Kidney glomerular epithelial cell (primary cell): ENCODE measurements at places on chromosomes 16 and 17.

GRCh38 chr17:82751171-82751570 is 694 bp upstream of the TBCD start:
- no peak for DNase-seq

- DNase-seq: no peak
These were observed 37.2 kb downstream of the GSE1 start for GRCh38 chr16:85650135-85650843.

GRCh38 chr17:13337151-13337550 is 264.6 kb downstream of the HS3ST3A1 start:
- no peak for DNase-seq

GRCh38 chr17:75806822-75807500 is 22.4 kb downstream of the UNK start:
- no peak for DNase-seq

- no peak for DNase-seq
These were observed 74.0 kb downstream of the MRM3 start for GRCh38 chr17:856149-856548.

DNA sequence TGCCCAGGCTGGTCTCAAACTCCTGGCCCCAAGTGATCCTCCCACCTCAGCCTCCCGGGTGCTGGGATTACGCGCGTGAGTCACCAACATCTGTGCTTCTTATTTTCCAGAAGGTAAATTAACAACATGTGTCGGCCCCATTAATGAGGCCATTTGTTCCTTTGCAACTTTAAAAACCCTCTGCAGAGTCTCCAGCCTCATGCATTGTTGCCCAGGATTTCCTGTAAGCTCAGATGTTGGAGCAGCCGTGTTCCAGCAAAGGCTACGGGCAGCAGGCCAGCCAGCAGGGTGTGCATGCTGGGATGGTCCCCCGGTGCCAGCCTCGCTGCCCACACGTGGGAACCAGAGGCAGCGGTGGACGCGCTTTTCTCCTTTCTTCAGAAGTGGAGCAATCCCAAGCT is 19.1 kb upstream of the HEXD start:
- no peak for DNase-seq

- no peak for DNase-seq
These were observed 3.7 kb upstream of the C16orf78 start for GRCh38 chr16:49369651-49370611.

- DNase-seq: no peak
These were observed at the start of gene ZPBP2 for GRCh38 chr17:39867880-39868553. Gene ZPBP2 (plus strand): TSS chr17:39868202. CDS start chr17:39868355, 153 bp downstream.

DNA sequence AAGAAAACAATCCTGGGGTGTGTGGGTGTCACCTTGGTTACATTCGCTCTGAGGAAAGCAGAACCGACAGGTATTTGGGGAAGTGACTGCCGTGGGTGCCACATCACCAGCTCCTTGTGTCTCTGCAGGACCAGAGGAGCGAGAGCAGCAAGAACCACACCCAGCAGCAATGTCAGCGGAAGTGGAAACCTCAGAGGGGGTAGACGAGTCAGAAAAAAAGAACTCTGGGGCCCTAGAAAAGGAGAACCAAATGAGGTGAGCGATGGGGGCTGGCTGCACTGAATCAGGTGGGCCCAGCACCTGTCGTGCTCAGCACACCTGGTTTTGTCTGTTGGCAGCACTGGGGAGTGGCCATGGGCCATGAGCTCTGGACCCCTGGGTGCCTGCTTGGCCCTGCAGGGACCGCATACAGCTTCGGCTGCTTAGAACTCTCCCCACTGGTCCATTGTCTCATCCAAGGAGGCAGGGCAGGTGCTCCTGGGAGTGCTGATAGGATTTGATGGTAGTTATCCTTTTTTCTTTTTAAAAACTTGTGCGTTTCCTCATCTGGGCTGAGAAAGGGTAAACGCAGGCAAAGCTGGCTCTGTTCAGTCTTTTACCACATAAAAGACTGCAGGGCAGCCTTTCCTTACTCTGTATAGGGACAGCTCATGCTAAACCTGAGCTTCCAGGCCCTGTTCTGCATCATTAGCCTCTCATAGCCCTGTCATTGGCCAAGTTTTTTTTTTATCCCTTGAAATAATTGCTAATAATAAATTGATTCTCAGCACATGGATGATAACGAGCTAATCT is 29.4 kb downstream of the HMOX2 start:
- DNase-seq: no peak

DNA sequence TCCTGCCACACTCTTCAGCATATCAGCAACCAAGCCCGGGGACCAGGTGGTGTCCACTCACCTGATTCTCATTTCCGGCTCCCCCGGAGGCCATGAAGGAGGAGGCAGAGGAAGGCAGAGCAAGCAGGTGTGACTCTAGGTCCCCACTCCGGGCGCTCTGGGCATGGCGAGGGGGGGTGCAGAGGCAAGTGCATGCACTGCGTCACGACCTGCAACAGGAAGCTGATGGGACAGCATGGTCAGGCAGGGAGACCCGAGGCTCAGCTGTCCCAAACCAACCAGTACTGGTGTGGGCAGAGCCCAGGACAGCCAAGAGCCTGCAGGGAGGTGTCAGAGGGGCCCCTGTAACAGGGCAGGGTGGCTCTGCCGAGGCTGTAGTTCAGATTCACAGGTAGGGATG is 2.1 kb upstream of the ENGASE start:
- no peak for DNase-seq

DNA sequence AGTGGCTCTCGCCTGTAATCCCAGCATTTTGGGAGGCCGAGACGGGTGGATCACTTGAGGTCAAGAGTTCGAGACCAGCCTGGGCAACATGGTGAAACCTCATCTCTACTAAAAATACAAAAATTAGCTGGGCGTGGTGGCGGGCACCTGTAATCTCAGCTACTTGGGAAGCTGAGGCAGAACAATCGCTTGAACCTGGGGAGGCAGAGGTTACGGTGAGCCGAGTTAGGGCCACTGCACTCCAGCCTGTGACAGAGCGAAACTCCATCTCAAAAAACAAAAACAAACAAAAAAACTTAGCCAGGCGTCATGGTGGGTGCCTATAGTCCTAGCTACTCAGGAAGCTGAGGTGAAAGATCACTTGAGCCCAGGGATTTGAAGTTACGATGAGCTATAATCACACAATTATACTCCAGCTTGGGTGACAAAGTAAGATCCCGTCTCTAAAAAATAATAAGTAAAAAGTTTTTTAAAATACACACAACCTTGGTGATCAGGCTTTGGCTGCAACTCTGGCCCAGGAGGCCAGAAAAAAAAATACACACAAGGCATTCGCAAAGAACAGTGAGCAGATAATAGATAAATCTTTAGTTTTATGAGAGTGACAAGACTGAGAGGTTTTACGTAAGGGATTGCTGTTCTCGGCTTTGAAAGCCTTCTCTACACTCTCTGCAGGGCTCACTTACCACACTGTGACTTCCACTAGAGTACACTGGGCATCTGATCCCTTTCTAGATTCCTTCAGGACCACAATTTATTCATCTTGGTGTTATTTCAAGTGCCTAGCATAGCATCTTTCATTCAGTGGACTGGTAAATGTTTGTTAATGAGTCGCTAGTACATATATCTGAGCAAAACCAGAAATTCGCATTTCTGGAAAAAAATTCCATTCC is 5.9 kb downstream of the GSPT1 start:
- no peak for DNase-seq

DNA sequence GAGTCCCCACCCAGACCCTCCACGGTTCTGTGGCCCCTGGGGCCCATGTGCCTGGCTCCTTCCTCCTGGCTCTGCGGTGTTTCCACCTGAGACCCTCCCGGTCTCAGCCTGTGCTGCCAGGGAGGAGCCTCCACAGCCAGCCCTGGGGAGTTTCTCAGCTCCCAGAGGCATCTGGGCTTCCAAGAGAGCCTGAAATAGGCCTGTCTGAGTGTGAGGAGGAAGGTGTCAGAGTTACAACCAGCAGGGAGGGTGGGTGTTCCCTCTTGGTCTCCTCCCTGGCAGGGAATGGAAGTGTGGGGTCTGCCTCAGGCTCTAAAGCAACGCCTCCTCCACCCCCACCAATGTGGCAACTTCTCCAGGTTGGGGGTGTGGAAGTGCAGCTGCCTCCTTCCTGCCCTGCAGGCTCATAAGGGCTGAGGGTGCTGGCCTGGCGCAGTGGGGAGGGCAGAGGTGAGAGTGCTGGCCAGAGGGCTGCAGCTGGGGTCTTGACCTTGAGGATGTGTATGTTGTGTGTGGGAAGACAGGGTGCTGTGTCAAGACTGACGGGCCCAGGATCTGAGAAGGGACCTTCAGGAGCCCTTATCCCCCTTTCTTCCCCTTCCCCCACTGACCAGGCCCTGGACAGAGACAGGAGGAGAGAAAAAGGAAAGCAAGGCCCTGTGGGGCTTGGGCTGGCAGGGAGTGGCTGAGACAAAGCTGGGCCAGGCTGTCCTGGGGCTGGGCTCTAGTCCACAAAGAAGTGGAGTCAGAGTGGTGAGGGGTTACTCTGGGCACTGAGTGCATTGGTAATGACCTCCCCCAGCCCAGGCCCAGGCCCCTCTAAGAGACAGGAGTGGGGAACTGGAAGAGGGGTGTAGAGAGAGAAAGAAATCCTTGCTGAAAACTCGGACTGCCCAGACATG is 2.4 kb downstream of the CYGB start:
- no peak for DNase-seq

DNA sequence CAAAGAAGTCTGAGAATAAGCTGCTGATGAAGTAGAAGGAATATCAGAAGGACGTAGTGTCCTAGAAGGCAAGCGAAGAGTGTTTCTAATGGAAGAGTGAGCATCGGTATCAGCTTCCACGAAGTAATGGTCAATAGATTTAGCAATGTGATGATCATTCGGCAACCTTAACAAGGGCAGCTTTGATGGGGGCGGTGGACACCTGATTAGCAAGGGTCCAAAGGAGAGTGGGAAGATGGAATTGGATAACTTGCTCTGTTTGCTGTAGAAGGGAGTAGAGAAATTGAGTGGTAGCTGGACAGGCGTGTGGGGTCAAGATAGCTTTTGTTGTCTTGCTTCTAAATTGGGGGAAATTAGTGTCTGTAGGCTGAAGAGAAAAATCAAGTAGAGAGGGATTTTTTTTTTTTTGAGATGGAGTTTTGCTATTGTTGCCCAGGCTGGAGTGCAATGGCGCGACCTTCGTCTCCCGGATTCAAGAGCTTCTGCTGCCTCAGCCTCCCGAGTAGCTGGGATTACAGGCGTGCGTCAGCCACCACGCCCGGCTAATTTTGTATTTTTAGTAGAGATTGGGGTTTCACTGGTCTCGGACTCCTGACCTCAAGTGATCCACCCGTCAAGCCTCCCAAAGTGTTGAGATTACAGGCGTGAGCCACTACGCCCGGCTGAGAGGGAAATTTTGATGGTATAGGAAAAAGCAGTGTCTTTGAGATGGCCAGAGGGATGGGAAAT is 13.9 kb upstream of the HES7 start:
- no peak for DNase-seq

- DNase-seq: no peak
These were observed 3.5 kb downstream of the CRHR1 start for GRCh38 chr17:45787656-45788055.

GRCh38 chr17:60506312-60506711 is 19.7 kb downstream of the APPBP2 start:
- peak; percentile 96 for DNase-seq

DNA sequence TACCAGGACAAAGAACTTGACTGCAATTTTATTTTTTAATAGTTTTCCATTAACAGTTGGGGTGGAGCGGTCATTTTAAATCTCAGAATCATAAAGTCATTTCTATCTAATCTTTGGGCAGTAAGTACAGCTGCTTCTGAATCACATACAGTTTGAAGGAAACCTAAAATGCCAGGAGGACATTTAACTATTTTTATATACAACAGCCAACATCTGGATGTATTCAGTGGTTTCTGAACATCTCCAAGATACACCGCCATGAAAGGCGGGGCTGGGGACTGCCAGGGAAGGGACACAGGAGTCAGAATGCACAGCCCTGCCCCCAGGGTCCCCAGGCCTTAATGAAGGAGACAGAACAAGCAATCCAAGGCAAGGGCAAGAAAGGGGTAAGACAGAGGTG is 392.3 kb downstream of the SLC39A11 start:
- no peak for DNase-seq

- no peak for DNase-seq
These were observed 73.6 kb downstream of the SEC14L1 start for GRCh38 chr17:77214328-77214727.

GRCh38 chr17:72151565-72152386 is 31.0 kb downstream of the SOX9 start:
- peak; percentile 79 for DNase-seq

DNA sequence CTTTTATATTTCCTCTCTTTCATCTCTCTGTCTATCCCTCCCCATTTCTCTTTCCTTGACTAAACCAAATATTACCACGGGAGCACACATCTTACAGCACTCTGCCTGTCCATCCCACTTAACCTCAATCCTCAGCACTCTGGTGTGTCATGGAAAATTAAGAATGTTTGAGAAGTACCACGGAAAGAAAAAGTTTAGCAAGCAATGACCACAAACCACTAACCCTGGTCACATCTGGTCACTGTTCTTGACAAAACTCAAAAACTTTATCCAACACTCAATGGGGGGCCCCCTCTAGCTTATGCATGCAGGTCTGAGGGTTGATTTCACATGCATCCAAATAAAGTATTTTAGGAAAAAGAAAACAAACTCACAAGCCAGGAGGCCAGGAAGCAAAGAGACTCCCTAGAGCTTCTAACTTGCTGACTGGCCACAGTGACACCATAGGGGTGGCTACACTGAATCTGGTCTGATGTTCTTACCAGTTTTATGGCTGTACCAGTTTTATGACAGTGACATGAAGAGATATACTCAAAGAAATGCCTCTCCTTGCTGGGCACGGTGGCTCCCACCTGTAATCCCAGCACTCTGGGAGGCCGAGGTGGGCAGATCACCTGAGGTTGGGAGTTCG is 229.2 kb downstream of the STX8 start:
- DNase-seq: no peak

DNA sequence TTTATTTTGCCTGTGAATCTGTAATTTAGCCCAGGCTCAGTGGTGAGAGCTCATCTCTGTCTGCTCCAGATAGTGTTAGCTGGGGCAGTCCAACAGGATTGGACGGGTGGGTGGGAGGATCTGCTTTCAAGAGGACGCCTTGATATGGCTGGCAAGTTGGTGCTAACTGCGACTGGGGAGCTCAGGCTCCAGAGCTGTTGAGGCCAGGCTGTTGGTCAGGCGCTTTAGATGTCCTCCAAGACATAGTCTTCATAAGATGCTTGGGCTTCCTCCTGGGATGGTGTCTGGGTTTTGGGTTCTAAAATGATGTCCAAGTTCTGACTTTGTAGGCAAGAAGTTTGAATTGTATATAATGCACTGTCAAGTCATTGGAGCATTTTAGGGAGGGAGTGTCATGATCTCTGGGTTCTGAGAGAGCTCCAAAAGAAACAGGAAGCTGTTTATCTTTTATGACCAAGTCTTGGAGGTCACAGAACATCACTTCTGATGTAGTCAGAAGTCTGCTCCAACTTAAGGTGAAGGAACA is 12.8 kb upstream of the PCTP start:
- DNase-seq: no peak

DNA sequence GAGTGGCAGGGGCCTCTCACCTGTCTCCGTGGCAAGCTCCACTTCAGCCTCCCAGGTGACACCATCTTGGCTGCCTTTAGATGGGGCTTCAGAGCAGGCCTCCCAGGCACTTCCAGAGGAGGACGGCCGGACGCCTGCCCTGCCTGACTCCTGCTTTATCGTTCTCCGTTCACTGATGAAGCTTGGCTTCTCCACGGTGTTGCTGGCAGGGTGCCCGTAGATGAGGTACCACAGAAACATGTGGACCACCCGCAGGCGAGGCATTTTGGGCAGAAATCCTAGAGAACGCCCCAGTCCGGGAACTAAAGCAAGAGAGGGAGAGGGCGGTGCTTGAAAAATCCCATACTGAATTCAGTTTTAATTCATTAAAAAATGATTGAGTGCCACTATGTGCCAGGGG is 54.5 kb downstream of the GTF3C1 start:
- DNase-seq: no peak

GRCh38 chr16:54324716-54325115 is 38.1 kb upstream of the IRX3 start:
- DNase-seq: no peak
